ENCODE measurements at places on chromosomes 11 and 22.

GRCh38 chr22:22396741-22397291 lies 111.7 kb downstream of the ZNF280B start:
- no peak for DNase-seq

DNA sequence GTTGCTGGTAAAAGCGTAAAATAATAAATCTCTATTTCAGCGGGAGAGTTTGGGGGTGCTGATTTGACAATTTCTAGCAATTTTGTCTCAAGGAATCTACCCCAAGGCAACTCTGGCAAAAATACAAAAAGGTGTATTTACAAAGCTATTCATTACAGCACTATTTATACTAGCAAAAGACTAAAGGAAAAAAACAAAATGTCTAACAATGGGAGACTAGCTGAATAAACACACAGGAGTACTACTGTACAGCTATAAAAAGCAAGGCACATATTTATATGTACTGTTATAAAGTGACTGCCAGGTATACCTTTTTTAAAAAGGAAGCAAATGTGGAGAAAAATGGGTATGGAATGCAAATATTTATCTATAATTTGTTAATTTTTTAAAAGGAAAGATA lies 32.7 kb downstream of the SLC35F2 start:
- no peak for DNase-seq

DNA sequence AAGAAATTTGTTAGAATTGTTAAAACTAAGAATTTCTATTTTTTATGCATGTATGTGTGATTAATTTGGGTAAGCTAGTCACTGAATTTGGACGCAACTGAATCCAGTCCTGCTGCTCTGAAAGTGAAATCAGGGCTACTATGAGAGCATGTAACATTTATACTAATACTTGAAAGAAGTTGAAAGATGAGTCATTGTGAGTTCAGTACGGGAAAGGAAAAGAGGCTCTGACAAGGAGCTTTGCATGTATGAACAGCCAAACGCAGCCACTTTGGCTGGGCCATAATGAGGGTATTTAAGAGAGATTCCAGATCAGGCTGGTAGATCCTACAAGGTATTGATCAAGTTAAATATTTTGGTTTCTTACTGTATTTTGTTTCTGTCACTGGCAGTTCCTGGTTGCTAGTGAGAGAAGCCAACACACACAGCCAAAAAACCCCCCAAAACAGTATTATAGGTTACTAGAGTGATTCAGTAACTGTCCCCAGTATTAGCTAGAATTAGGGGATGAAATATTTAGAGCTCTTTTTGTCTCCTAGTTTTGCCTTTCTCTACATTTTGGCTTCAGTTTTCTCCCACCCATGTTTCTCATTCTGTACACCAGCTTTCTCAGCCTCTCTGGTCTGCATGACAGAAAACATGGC lies 14.1 kb downstream of the AASDHPPT start:
- DNase-seq = peak; percentile 43

DNA sequence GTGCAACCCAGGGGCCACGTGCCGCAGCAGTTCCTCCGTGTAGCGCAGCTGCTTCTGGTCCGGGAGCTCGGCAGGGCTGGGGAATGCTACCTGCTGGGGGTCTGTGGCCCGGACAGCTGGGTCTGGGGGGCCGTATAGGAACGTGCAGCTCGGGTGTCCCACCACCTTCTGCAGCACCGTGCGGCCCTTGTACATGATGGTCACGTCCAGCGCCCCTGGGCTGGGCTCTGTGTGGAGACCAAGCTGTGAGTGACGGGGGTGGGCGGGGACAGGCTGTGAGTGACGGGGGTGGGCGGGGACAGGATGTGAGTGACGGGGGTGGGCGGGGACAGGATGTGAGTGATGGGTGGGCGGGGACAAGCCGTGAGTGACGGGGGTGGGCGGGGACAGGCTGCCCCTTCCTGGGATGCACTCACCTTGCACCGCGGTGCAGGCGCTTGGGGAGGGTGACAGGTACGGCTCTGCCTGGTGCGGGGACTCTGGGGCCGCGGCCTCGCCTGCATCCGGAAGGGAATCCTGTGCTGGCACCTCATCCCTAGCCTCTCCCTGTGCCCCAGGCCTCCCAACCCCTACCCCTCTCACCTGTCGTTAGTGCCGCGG lies 2.3 kb downstream of the IRF7 start:
- DNase-seq = peak; percentile 20

- peak; percentile 69 for DNase-seq
These were observed 46.2 kb downstream of the IGF2 start for GRCh38 chr11:2092956-2093412.

- DNase-seq = no peak
These were observed 34.4 kb downstream of the RELT start for GRCh38 chr11:73410627-73411026.

DNA sequence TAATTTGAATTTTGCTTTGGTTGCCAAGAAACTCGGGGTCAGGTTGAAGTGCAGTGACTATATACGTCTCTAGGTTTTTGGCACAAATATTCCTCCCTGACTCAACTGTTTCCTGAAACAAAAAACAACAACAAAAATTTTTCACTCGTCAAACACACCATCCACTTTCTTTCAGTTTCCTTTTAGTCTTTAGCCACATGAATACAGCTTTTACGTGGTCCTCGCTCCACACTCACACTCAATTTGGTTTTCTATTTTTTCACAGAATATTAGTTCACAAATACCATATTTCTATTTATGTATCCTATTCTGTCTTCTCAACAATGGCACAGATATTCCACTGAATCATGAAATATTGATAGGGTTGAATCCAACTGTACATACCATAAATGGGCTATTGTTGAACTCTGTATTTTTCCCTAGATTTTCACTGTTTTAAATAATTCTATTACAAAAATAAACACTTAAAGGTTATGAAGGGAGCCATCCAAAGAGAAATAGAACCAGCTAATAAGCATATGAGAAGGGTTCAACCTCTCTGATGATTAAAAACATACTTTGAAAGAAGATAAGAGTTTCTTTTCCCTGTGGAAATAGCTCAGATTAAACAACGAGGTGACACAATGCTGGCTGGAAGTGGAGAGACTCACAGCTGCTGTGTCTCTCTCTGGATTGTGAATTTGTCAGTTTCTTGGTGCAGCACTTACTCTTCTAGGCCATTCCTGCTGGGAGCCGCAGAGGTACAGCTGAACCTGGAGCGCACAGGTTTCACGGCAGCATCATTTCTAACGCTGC lies 5.1 kb upstream of the FBLN1 start:
- no peak for DNase-seq

- no peak for DNase-seq
These were observed 109.3 kb upstream of the TBCEL start for GRCh38 chr11:120914601-120915000.

DNA sequence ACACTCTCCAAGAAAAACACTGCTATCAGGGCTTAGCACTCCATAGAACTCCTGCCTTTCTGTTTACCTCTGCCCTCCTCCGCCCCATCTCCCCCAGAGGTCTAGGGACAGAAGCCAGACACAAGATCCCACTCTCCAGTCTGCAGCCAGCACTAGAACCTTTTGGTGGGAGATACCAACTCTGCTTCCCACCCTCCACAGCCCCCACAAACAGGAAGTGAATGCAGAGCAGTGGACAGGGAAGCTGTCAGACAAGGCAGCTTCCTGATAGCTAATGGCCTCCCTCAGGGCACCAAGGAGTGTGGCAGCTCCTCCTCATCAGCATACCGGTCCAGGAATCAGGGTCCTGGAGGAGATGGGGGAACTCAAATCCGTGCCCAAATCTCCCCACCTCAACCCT lies 5.1 kb downstream of the SCN4B start:
- no peak for DNase-seq

GRCh38 chr22:36162127-36163034 lies 1.8 kb upstream of the APOL3 start:
- DNase-seq = no peak

DNA sequence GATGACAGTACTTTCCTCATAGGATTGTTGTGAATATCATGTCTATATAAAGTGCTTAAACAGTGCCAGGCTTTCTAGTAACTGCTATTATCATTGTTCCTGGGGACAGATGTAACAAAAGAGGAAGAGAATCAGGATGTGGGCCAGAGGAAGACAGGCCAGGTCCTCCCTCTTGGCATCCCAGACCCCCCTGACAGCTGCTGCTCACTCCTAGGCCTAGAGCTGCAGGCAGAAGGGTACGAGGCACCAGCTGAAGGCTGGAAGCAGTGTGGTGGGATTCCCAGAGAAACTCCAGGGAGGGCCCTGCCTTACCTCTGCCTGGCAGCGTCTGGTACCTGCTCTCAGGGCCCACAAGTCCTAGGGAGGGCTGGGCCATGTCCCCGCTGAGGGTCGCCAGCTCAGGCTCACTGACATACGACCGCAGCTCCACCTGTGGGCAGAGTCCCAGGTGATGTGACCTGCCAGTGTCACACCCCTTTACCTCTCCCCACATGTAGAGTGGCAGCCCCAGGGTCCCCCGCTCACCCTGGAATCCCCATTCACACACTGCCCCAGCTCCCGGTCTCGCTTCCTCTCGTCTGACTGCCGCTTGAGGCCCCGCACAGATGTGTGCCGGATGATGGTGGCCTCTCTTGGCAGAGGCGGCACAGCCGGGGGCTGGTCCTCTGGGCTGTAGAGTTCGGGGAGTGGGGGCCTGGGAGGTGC lies 52.2 kb downstream of the C11orf58 start:
- no peak for DNase-seq
